NB4 (cell line): ENCODE measurements at places on chromosomes 12 and 14.

DNA sequence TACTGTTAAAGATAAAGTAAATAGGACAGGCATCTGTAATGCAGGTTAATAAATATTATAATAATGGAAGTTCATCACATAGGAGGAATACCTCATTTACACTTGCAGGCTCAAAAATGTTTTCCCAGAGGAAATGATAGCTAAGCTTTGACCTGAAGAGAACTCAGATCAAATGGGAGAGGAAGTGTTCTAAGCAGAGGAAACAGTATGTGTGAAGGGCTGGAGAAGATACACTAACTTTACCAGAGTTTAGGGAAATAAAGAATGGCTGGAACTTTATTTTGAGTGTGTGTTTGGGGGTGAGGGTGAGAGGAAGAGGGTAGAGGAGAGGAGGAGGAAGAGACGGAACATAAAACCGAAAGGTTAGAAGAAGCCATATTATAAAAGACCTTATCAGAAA lies 34.0 kb upstream of the AP4S1 start:
- DNase-seq: no peak

DNA sequence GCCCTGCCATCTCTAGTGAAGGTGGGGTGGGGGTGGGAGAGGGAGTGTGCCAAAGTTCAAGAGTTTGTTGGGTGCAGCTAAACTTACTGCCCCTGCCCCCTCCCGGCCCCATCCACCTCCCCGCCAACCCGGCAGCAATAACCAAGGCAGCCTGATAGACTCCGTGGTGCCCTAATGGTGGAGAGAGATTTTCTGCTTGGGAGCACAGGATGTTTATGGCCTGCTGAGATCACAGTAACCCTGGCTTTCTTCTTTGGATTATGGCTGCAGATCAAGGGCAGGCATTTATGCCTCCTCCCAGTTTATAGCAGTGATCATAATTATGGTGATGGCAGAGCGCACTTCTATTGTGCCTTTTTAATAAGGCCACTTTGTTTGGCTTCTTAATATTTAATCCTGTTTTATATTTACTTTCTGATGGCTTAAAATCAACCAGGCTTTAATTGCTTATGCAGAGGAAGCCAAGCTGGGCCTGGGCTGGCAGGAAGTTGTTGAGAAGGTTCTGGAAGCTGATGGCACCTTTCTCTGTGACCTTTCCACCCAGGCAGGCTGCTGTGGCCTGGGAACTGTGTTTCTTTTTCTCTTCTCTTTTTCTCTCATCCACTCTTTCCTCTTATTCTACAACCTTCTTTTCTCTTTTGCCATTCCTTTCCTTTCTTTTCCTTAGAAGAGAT lies 256.8 kb upstream of the FKBP4 start:
- DNase-seq: no peak

GRCh38 chr14:105325716-105326567 lies 11.4 kb downstream of the PACS2 start:
- peak; percentile 27 for DNase-seq

GRCh38 chr12:122349078-122349477 lies 73.4 kb downstream of the CLIP1 start:
- DNase-seq: no peak

- peak; percentile 62 for DNase-seq
Observed at GRCh38 chr12:3236345-3237187, 159.4 kb downstream of the TSPAN9 start.

DNA sequence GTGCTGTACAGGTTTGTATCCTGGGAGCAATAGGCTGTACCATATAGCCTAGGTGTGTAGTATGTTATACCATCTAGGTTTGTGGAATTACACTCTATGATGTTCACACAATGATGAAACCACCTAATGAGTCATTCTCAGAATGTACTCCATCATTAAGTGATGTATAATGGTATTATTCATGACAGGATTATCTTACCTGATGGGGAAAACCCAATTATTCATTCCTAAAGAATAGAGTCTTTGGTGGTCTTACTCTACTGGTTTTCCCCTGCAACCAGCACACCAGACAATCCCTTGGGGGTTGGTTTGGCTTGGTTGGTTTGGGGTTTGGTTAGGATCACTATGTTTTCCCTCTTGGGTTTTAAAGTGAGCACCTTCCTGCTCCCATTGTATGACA lies 12.6 kb upstream of the OR10P1 start:
- no peak for DNase-seq

DNA sequence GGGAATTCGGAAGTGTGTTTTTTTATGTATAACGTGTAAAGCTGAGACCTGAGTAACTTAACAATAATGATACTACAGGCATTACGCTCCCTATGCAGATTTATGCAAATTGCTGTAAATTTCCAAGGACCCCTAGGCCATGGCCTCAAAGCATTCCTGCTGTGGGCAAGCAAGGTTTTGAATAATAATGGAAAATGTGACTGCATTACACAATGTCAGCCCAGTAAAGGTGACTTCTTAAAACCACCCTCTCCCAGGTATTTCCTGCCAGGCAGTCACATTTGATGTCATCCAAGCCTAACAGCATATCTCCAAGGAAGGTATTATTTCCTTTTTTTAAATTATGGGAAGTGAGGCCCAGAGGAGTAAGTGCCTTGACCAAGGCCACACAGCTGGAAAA lies 621.0 kb downstream of the BCL11B start:
- DNase-seq: no peak

- DNase-seq: no peak
Observed at GRCh38 chr12:43079476-43079875, 472.5 kb downstream of the ADAMTS20 start.

GRCh38 chr14:30756594-30756993 lies 117.8 kb upstream of the COCH start:
- DNase-seq: peak; percentile 6

DNA sequence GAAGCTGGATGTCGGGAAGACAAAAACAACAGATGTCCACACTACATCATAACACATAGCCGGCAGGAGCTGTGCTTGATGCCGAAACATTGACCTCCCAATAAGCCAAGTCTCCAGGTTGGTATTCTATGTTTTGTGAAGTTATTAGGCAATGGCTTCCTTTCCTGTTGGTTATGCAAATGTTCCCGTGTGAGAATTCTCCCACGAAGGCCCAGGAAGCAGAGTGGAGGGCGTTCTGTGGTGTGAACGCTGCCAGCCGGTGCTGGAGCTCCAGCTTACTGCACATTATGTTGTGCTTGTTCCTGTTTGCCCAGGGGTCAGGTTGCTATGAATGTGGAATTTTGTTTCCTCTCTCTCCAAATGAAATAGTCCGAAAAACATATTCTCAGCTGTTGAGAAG lies 156.4 kb upstream of the HMGA2 start:
- DNase-seq: no peak

GRCh38 chr12:111175396-111176094 lies 193.3 kb downstream of the PHETA1 start:
- no peak for DNase-seq

GRCh38 chr14:60648934-60649874 lies at the start of gene SIX1:
SIX1 (minus strand) TSS chr14:60649477; CDS start chr14:60649189, 288 bp downstream.
- peak; percentile 85 for DNase-seq

GRCh38 chr14:73467800-73468199 lies 9.5 kb upstream of the NUMB start:
- DNase-seq: no peak

- DNase-seq: no peak
Observed at GRCh38 chr14:61797309-61797708, 35.1 kb downstream of the SNAPC1 start.

- DNase-seq: no peak
Observed at GRCh38 chr12:119613319-119613936, 19.9 kb downstream of the TMEM233 start.

DNA sequence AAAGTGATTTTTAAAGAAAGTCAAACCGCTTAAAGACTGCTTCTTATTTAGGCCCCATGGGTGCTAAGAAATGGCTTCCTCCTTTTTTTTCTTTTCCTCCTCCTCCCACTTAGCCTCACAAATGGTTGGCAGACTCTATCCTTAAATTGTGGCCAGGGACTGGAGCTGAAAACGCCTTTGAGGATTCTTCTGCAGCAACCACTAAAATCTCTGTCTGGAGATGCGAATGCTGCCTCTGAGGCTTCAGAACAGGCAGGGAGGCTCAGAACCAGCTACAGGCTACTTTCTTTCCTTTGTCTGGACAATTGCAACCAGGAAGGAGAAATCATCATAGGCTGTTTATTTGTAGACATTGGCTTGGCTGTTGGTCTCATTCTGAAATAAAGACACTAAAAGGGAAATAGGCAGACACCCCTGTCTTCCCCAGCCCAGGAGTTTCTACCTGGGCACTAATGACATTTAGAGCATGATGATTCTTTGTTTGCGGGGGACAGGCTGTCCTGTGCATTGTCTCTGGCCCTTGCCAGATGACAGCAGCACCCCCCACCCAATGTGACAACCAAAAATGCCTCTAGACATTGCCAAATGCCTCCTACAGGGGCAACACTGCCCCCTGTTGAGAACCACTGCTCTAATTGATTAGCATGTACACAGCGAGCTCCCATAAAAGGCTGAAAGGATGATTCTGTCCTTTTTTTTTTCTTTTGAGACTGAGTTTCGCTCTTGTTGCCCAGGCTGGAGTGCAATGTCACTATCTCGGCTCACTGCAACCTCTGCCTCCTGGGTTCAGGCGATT lies 50.3 kb downstream of the MAP1LC3B2 start:
- peak; percentile 91 for DNase-seq

GRCh38 chr12:91825999-91826398 lies 319.6 kb downstream of the BTG1 start:
- no peak for DNase-seq

GRCh38 chr12:117109943-117110635 lies 10.9 kb upstream of the TESC start:
- peak; percentile 47 for DNase-seq

GRCh38 chr14:32478050-32478449 lies 149.0 kb downstream of the AKAP6 start:
- DNase-seq: no peak

GRCh38 chr12:47391566-47391965 lies 311.8 kb upstream of the AMIGO2 start:
- no peak for DNase-seq

GRCh38 chr12:18612971-18613370 lies 124.8 kb downstream of the PLCZ1 start:
- DNase-seq: no peak

DNA sequence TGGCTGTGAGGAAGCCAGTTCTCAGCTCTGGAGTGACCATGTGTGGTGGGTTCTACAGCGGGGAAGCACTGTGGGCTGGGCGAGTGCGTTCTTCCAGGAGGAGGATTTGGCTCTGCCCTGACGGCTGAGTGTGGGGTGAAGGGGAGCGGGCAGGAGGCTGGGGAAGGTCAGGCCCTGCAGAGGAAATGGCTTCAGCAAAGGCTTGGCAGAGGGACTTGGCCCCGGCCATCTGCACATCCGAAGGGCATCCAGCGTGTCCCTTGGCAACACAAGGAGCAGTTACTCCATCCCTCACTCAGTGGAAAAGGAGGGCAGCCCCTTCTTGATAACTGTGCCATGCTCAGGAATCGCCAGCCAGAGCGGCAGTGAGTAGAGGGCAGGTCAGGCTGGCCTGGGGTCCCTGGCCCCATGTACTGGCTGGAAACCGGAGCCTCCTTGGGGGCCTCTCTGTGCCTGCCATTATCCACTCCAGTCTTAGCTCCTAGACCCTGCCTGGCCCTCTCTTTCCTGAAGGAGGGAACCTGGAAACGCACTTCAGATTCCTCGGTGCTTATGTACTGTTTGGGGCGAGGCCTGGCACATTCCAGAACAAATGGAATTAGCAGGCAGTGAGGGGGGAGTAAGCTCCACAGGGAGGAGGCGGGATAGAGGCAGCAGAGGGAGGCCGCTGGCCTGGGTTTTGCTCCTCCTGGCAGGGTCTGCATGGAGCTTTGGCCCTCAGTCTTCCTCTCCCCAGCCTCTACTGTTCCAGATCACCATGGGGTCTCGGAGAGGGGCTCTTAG lies 133.6 kb upstream of the NCOR2 start:
- DNase-seq: no peak

GRCh38 chr12:70919597-70920035 lies 922 bp downstream of the PTPRR start:
- peak; percentile 9 for DNase-seq
